CD4-positive, alpha-beta T cell treated with Interleukin-17A for 1 hour (primary cell): ENCODE measurements at places on chromosomes 6 and 20.

DNA sequence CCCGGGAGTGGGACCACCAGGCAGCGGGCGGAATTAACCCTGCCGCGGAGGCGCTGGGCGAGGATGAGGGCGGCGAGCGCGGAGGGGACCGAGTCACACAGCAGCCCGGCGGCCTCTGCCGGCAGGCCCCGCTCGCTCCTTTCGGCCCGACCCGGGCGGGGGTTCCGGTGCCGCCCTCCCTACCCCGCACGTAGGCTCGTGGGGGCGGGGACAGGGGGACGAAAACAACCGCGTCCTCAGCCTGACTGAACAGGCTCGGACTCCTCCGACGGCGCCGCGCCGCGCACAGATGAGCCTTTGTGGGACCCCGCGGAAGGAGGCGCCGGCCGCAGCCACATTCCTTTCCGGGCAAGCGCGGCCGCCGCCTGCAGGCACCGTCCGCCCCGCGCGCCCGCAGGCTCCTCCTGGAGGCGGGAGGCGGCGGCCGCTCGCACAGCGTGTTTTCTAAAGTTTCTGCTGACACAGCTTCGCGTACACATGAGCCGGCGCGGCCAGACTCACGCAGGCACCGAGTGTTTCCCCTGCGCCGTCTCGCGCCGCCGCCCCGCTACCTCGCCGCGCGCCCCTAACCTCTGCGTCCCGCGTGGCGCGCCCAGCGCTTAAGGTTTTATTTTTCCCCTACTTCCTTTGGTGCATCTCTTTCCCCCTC, 244.3 kb downstream of the ARID1B start:
- DNase-seq, result peak; percentile 90

DNA sequence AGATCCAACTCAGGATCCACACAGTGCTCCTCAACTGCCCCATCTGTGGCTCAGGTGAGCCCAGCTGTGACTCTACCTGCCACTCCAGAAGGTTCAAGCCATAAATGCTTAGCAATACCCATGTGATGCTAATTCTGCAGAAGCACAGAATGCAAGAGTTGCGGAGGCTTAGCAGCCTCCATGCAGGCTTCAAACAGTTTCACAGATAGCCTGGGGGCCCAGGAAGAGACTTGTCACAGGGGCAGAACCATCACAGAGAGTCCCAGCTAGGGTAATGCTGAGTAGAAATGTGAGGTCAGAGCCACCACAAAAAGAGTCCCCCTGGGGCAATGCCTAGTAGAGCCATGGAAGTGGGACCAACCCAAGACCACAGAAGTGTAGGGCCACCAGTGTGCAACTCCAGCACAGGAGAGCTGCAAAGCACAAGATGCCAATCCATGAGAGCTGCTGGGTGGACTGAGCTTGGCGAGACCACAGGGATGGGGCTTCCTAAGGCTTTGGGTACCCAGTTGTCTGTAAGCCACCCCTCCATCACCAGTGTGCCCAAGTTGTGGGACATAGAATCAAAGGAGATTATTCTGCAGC, 283.9 kb downstream of the UBE3D start:
- no peak for DNase-seq

DNA sequence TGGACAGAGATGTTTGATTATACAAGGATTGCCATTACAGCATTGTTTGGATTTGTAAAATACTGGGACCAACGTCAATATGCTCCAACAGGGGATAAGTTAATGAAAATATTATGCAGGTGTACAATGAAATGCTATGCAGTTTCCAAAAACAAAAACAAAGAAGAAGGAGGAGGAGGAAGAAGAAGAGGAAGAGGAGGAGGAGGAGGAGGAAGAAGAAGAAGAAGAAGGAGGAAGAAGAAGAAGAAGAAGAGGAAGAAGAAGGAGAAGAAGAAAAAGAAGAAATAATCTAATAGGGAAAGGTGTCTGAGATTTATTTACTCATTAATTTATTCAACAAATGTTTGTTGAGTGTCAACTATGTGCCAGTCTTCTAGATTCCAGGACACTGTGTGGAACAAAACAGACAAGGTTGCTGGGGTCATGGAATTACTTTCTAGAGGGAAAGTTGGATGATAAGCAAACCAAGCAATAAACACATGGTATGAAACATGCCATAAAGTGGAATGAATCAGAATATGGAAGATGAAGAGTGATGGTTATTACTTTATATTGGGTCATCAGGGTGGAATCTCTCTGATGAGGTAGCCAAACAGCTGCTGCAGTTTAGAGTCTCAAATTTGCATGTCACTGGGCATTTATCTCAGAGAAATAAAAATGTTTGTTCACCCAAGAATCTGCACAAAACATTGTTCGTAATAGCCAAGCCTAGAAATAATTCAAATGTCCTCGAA, 6.3 kb upstream of the TRIM27 start:
- DNase-seq, result no peak

DNA sequence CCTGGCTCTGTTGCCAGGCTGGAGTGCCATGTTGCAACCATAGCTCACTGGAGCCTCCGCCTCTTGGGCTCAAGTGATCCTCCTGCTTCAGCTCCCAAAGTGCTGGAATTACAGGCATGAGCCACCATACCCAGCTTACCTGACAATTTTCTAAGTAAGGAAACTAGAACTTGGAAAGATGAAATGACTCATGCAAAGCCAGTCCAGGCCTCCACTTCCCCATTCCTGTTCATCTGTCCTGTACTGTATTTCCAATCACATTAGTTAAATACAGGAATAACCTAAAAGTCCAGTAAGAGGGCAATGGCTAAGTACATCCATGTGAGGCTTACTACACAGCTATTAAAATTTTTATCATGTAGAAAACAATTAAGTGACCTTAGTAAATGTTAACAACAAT, 8.3 kb upstream of the ADGB start:
- DNase-seq, result no peak

DNA sequence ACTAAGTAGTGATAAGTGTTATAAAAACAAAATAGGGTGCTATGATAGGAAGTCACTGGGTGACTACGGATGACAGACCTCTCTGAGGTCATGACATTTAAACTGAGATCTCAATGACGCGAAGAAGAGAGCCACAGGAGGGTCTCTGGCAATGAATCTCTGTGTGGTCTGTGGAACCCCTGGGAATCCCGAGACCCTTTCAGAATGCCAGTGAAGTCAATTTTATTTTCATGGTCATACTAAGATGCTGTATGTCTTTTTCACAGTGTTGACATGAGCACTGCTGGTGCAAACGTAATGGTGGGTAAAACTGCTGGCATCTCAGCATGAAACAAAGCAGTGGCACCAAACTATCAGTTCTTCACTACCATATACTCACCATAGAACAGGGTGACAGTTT, 155.0 kb downstream of the GJA10 start:
- DNase-seq, result no peak

- DNase-seq, result peak; percentile 50
Measured at GRCh38 chr6:161418463-161418945, 144.6 kb upstream of the AGPAT4 start.

DNA sequence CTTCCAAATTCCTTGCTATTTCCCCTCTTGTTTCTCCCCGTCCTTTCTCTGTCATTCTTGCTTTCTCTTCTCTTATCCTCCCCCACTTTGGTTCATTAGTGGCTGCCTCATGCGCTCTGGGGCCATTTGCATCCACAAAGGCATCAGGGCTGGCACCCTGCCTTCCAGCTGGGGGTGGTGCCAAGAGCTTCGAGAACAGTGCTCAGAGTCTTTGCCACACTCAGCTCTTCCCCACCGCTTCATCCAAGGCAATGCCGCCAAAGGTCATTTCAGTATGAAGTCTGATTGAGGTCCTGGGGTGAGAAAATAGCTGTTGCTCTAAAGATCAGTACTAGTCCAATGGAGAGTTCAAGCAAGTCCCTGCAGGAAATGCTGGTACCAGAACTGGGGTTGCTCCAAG, 22.7 kb downstream of the OLIG3 start:
- DNase-seq, result no peak

GRCh38 chr20:50328996-50329898, 138.6 kb downstream of the CEBPB start:
- DNase-seq, result no peak

DNA sequence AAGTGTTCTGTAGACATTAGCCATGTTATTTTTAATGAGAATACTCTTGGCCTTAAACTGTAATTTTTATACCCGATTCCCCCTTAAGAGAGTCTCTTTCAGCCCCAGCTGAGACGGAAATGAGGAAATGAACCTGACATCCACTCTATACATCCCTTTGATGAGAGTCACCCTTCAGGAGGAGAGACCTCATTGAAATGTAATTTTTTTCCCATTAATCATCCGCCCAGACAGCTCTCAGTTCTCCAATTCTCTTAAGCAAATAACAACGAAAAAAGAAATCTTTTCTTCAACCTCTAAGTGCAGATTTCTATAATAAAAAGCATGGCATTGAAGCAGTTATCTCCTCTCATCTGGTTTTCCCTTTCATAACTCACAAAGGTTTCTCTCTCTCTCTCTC, 243.8 kb upstream of the PMEPA1 start:
- no peak for DNase-seq

DNA sequence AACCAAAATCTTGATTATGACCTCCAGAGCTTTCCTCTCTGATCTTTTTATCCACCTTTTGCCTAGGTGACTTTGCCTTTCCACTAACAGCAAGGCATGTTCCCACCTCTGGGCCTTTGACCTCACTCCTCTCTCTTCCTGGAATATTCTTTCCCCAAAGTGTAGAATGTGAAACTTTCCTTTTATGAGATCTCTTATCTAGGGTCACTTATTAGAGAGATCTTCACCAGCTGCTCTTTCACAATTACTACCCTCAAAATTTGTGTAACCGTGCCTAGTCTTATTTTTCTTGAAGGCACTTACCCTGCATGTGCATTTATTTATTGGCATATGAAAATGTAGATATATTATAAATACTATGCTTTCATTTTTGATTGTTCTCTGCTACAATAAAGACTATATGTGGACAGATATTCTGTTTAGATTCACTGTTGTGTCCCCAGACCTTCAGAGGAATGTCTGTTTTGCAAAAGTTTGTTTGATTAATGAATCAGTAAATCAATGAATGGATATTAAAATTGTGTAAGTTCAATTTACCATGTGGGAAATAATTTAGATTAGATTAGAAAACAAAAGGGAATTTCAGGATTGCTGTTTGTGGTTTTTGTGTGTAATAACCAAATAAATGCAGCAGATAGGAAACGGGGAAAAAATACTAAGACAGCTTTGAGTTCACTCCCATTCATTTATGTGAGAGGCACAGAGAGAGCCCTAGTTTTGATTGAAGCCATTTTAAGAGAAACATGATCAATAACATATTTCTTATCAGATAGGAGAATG, 207.0 kb downstream of the ADGB start:
- no peak for DNase-seq

GRCh38 chr20:62368392-62368975, 1.4 kb upstream of the LAMA5 start:
- no peak for DNase-seq

DNA sequence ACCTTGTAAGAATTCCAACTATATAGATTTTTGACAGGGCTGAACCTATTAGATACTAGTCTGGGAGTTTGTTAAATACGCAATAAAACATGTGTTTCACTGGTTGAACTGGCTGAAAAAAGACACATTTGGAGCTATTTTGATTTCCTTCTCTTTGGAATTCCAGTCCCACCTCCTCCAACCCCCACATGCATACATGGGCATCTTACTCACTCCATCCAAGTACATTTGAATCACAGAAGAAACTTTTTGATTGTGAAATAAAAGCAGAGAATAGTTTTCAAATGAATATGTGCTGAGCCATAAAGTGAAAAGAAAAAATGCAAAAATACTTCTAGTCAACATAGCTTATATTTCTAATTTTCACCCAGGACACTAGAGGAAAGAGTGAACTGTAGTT, 33.9 kb upstream of the STXBP5 start:
- no peak for DNase-seq

DNA sequence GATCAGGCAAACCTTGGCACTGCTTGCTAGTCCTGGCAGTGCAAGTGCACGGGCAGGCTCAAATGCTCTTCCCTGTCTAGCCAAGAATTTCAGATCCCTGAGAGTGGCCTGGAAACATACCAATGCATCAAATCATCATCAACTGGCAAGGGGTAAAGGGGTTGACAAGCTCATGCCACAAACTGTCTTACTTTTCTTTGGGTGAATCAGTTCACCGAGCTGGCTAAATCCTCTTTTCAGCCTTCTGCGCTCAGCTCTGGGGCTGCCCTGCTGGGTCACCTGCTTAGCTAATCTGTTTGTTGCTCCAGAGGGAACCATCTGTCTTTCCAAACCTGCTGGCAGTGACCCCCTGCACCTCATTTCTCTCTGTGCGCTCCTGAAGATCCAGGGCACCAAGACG, 59.5 kb downstream of the LYRM4 start:
- DNase-seq, result no peak

DNA sequence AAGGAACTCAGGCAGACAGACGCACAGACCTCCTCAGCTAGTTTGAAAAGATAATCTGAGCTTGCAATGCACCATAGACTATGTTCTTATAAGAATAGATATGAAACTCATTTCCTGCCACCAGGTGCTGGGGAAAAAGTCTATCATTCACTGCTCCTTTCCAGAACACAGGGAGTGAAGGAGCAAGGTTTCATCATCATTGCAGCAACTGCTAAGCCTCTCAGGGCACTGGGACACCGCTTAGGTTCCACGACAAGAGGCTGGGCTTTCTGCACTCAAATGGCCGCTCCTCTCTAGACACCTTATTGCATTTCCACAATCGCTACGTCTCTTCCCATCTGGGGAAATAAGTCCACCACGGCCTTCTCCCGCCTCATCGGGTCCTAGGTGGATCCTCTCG, 418.5 kb upstream of the JARID2 start:
- DNase-seq, result no peak

DNA sequence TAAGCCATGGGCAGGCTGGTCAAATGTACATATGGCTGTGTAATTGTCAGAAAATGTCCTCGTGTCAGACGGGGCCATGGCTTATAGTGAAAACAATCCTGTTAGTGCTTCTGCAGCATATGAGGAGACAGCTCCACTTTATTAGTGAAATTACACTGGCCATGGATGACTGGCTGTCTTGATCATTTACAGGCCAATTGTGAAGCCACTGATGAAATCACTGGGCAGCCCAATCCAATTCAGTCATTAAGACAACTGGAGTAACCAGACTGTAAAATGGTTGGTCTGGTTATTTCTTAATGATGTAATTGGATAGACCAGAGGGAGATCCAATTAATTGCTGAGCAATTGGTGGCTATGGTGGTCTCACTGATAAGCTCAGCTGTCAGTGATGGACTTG, 749.5 kb downstream of the KIF16B start:
- no peak for DNase-seq

GRCh38 chr6:83976037-83976755, 57.4 kb upstream of the MRAP2 start:
- DNase-seq, result no peak

- DNase-seq, result no peak
Measured at GRCh38 chr6:35365594-35366203, 23.3 kb downstream of the PPARD start.

GRCh38 chr6:143139239-143139784, 78.6 kb downstream of the AIG1 start:
- no peak for DNase-seq

DNA sequence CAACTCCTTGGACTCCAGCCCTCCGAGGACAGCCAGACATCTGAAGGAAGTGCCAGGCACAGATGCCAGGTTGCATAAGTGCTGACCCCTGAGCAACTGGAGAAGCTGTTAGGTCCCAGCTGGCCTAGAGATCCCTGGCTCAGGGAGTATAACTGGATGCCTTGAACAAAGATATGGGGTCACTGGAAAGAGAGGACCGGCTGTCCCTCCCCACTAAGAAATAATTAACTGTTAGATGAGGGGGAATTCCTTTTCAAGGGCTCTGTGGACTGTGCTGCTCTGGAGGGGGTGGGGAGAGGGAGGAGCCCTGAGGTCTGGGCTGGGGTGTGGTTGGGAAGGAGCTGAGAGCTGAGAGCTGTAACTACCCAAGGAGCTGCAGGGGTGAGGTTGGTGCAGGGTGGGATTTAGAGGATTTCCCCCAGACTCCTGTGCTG, 39.6 kb downstream of the HLA-F start:
- DNase-seq, result no peak
